Fibroblast of skin of abdomen (primary cell): ENCODE measurements at places on chromosomes 4 and X.

- DNase-seq = peak; percentile 51
Observed at GRCh38 chrX:29496636-29497180, 718.7 kb upstream of the MAGEB2 start.

- no peak for DNase-seq
Observed at GRCh38 chr4:2366252-2367192, 51.9 kb downstream of the ZFYVE28 start.

- no peak for DNase-seq
Observed at GRCh38 chr4:12635629-12636028, 848.5 kb downstream of the RAB28 start.

- peak; percentile 85 for DNase-seq
Observed at GRCh38 chr4:113474017-113474416, 287.5 kb downstream of the CAMK2D start.

- no peak for DNase-seq
Observed at GRCh38 chrX:141314441-141314840, 72.1 kb upstream of the SPANXC start.

DNA sequence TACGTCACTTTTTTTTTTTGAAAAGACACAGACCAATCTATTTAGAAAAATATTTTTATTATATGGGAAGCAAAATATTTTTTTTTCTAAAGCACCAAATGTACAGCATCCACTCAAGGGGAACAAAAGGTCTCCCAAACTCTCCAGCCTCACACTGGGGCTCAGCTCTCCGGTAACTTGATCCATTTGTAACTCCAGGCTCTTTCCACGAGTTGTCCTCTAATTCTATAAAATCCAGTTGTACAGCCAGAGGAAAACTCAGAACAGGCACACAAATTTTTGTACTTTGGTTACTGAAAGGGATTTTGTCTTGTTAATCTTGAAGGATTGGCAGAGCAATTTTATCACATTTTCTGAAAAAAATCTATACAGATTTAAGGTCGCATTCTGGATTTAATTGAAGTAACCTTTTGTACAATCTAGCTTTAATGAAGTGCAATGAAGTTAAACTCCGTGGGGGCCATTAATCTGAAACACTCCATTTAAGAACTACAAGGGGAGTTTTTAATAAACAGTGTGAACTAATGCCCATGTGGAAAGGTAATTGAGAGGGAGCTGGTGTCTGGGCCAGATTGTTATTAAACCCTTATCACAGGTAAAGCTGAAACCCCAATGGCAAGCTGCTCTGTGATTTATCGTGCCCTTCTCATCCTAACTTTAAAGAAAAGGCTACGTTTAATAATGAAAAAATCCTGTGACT, 161.2 kb upstream of the FRG1 start:
- no peak for DNase-seq

DNA sequence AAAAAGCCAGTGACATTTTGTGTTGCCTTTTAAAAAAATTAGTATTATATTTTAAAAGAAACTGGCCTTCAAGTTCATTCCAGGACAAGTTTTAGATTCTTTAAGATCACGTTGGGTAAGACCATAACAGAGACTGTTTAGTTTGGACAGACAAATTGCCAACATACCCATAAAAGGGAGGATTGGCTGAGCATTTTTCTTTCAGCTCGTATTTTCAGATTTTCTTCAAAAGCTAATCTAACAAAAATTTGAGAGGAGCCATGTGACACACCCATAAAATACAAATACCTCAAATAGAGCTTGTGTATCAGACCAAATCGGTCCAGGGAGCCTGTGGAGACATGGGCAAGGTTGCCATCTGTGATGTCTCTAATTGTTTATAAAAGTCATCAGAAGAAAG, 74.6 kb upstream of the C1QTNF7 start:
- no peak for DNase-seq

GRCh38 chr4:101264993-101265815, 82.1 kb downstream of the PPP3CA start:
- DNase-seq = no peak

- DNase-seq = no peak
Observed at GRCh38 chr4:184457535-184458249, 16.7 kb downstream of the IRF2 start.

GRCh38 chr4:149466446-149466845, 349.2 kb downstream of the IQCM start:
- no peak for DNase-seq

DNA sequence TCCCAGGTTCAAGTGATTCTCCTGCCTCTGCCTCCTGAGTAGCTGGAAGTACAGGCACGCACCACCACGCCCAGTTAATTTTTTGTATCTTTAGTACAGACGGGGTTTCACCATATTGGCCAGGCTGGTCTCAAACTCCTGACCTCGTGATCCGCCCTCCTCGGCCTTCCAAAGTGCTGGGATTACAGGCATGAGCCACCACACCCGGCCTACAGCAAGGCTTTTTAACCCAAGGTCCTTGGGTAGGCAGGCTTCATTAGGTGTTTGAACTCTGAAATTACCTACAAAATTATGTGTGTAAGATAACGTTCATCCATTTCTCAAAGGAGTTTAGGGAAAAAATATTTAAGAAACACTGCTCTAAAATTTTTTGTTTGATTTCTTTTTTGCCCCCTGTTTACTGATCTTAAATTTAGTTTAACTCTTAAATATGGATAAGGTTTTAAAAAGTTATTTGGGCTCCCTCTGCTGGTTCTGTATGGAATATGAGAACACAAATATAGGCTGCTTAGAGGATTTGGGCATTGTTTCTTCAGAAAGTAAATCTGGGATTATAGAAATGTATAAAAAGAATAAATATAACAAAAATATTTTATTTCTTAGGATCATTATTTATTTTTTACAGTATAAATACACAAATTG, 92.8 kb downstream of the CBR4 start:
- DNase-seq = peak; percentile 51

DNA sequence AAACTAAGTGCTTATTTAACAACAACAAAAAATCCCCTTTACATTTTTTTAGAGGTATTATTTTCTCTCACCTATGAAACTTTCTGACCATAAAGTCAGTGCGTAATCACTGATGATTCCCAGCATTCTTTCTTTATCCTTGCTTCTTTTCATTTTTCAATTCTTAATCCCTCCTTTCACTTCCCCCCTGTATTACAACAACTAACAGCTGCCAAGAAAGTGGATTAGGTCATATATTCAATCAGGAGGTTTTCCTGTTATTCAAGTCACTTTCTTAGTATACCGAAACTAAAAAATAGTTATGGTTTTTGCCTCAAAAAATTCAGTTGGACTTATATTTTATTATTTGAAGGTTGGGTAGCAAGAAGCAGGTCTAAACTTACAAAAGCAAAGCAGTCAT, 2.1 kb upstream of the STAP1 start:
- no peak for DNase-seq

- peak; percentile 8 for DNase-seq
Observed at GRCh38 chr4:134490863-134491262, 289.3 kb upstream of the PABPC4L start.

DNA sequence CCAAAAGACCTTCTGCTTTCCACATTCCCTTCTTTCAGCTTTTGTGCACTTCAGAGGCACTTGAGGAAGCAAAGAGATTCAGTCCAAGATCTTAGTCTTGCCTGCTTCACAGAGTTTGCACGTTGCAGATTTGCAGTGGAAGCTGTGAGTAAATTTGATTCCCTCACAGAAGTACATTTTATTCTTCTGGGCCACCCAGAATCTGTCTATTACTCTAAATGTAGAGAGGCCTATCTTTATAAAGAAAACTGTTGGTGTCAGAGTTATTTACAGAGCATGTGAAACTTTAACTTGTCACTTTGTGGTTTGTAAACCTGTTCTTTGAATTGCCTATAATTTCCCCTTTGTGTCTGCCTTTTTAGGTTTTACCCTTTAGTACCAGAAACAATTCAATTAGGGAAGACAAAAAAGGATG, 15.5 kb downstream of the SPRY1 start:
- DNase-seq = no peak

DNA sequence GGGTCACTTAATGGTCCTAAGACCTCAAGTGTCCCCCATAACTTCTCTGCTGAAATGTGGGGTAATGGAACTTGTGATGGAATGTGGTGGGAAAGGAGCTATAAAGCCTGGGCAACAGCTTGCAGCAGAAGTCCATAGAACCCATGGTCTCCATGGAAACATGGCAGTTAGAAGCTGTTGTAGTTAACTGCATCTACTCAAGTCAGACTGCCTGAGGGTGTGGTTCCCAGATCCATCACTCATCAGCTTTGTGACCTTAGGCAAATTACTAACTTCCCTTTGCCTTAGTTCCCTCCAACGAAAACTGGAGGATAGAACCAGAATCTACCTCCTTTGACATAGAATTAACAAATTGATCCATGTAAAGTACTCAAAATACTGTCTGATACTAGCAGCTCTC, 113.0 kb downstream of the SPATA18 start:
- no peak for DNase-seq

DNA sequence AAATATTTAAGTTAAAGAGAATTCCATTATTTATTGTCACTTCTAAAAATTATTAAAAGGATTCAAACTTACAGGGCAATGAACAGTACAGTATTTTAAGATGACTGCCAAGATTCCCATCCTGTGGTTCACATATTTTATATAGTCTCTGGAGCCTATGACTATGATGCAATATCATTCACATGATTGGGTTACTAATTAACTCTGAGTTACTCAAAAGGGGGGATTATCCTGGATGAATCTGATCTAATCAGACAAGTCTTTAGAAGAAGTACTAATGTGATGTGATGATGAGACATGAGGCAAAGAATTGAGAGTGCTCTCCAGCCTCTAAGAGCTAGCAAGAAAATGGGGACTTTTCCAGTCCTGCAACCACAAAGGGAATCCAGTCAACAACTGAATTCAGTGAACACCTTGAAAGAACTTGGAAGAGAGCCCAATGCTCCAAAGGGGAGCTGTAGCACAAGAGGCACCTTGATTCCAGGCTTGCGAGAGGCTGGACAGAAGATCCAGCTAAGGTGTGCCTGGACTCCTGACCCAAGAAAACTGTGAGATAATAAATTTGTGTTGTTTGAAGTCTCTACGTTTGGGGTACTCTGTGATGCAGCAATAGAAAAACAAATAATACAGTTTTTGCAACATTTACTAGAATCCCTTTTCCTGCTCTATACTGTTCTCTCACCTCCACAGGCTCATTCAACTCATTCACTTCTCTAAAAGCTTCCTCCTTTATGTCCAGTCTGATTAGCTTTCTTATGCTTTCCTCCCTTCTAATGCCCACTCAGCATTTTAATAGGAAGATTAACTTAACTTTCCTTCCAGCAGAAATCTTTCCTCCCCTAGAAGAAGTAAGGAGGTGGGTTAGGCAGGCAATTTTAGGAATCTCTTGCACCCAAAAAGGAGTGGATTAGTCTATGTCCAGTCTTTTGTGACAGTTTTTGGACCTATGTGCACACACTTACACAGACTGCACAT, 133.8 kb upstream of the LCORL start:
- DNase-seq = no peak

DNA sequence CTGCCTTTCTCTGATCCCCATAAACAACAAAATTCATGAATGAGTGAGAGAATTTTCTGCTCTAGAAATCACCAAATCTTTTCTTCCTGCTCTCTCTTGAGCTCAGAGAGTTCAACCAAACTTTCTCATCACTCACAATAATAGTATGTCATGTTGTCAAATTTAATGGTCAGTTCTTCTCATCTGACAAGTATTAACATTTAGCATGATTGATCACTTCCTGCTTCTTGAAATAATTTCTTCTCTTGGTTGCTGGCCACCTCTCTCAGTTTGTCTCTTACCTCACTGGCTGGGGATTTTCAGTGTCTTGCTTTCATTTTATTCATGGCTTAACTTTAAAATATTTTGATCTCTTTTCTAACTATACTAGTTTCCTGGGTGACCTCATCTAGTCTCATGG, 25.5 kb upstream of the FGF5 start:
- peak; percentile 87 for DNase-seq

- peak; percentile 100 for DNase-seq
Observed at GRCh38 chr4:173252024-173252935, 81.9 kb downstream of the HMGB2 start.

DNA sequence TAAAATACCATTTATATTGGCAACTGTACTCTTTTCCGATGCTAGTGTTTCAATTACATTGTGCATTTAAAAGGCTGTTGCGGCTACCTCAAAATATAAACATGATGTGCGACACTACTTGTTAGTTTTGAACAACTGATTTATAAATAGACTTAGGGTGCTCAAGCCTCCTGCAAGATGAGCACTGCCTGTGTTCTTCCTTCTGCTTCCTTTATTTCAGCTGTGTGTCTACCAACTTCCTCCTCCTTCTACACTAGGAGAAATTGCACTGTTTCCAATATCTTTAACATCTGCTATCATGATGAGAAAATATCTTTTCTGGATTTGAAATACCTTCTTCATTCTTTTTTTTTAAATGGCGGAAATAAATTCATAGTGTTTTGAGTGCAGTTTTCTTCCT, 24.0 kb downstream of the TET2 start:
- no peak for DNase-seq

DNA sequence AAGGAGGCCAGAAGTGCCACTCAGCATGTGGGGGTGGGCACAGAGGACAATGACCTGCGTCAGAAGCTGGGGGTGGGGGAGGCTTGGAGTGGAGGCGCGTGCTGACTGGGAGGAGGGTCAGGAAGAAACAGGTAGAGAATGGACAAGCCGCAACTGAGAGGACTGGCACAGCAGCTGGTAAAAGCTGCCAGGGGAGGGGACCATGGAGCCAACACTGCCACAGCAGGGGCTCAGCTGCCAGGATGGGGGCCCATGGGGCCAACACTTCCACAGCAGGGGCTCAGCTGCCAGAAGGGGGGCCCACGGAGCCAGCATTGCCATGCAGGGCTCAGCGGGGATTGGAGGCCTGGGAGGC, 19.1 kb downstream of the RNF212 start:
- no peak for DNase-seq

DNA sequence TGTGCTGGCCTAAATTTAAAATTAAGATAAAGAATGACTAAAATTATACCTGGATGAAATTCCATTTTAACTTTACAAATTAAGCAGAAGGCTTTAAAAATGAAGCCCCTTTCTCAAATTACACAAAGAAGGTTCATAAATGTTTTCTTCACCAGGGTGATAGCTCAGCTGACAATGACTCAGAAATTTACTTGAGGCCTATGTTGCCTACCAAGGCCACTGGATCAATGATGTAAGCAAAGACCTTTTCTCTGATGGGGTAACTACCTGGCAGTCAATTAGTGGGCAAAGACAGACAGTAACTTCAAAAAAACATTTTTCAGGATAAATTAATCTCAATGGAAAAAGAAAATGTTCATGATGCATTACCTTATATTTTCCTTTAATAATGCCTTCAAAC, 23.9 kb upstream of the GPR34 start:
- DNase-seq = no peak

GRCh38 chrX:66076801-66077200, 36.9 kb upstream of the VSIG4 start:
- no peak for DNase-seq

DNA sequence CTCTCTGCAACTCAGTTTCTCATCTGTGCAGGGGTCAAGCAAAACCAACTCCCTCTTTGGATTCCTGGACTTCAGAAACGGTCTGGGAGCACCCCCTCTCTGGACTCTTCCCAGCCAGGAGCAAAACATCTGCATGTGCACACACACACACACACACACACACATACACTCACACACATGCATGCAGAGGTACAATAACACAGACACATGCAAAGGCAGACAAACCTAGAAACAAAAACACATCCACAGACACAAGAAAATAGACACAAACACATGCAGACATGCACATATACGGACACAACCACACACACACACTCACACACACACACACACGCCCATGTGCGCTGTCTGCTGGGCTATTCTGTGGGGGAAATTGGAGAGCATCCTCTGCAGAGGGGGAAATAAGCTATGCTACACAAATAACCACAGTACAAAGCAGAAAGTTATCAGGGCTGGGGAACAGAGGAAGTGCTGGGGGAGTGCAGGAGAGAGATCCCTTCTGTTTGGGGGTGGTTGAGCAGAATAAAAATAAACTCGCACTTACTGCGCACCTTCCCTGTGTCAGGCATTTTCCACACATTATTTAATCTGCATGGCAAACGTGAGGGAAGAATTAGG, 19.9 kb downstream of the IQSEC2 start:
- DNase-seq = peak; percentile 21
